Mucosa of gallbladder (tissue), 1 donor: ENCODE measurements at places on chromosomes 7 and 10.

DNA sequence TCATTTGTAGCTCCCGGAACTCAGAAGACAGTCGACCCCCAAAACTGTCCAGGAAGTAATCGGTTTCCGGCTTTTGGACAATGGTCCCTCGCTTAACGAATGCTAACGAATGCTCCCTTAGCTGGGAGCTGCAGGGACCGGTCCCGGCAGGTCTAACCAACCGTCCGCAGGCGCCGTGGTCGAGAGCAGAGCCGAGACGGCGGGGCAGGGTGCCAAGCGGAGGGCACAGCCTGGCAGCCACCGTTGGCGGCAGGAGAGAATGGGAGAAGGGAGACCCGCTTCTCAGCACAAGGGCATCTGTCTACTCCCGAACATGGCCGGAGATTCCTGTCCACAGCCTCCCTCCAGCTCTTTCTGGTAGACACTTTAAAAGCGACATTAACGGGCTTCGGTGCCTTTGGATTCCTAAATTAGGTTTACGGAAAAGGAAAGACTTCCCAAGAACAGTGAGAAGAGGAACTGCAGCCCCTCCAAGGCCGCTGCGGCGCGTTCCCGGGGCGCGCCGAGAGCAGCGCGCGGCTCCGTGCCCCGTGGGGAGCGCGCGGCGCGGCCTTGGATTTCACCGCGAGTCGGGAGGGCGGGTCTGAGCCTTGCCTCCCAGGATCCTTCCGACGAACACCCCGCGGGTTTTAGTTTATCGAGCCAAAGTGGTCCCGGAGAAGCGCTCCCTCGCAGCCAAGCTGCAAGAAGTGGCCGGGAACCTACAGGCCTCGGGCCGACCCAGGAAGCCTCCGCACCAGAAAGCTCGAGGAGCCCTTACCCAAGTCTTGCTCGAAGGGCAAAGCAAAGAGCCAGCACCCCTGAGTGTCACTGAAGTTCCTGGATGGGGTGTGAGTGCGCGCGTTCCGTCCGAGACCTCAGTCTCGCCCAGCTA is 3.6 kb upstream of the TBX20 start:
- DNase-seq: no peak

DNA sequence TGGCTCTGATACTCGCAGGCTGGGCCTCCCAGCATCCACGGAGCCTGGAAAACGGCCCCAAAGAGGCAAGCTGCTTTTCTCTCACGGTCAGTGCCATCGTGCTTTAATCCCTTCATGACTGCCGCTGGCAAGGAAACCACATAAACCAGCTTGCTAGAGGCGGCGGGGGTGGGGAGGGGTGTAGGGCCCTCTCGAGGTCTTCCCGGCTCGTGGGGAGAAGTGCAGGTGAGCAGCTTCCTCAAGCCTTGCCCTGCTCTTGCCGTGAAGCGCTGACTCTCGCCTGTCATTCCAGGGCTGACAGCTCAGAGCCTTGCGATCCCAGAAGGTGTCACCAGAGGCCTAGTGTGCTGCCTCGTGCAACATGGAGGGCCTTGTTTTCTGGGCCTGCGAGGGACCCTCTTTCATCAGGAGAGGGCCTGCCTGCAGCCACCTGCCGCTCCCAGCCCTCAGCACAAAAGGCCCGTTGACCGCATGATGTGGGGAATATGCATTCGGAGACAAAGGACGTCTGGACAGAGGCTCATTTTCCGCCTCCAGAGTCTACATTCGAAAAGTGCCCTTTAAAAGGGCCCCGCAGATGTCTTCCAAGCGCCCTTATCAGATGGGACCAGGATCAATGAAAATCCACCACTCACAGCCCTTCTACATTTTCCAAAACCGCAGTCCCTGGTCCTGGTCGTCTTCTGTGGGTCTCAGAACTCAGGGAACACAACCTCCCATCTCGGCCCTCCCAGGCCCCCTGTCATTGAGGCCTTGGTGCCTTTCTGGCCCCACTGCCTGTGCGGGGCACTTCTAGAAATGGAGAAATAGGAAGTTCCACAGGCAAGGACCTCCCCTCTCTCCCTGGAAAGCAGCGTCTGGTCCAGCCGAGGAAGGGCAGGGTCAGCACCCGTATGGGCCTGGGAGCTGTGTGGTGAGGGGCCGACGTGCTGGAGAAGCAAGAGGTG is 58.7 kb downstream of the ZRANB1 start:
- no peak for DNase-seq

GRCh38 chr10:99874341-99875085 is 92.1 kb downstream of the ABCC2 start:
- no peak for DNase-seq

DNA sequence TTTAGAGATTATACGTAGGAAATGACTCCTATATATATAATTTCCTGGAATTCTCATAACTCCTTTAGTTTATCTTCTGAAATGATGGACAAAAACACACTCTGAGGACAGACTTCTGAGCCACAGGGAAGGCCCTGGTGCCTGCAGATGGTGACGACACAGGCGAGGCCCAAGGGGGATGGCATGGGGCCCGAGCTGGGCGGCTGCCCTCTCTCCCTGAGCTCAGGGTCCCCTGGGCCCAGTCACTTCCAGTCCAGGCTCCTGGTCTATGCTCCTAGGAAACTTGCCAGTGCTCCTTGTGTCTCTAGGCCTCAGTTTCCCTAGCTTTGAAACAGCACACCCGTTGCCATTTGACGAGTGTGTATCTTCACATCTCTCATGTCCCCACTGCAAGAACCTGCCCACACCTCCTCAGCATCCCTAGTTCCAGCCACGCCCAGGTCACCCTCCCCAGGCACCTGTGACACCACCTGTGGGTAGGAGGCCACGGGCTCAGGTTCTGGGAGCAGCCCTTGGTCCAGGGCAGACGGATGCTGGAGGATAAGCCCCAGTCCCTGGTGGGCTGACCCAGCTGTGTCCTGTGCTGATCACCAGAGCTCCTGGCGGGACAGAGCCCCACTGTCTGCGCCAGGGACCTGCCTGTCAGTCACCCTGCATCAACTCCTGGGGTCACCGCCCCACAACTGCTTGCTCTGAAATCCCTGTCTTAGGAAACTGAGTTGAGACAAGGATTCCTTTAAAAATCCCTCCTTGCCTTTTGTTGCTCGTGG is 23.4 kb upstream of the SHH start:
- DNase-seq: no peak

DNA sequence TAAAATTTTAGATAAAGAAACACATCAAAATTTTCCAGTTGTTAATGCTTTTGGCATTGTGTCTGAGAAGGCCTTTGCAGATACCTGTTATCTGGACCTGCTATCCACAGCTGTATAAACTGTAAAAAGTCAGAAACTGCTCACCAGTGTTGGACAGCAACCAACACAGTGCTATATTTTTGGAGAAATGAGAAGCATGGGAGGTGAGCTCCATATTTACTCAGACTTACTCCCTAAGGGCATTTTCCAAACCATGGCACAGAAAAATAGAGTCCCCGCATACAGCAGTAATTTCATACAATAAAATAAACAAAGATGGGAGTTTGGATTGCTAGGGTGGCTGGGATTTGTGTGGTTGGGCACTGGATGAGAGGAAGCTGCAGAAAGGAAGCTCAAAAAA is 136.3 kb upstream of the GLI3 start:
- no peak for DNase-seq

DNA sequence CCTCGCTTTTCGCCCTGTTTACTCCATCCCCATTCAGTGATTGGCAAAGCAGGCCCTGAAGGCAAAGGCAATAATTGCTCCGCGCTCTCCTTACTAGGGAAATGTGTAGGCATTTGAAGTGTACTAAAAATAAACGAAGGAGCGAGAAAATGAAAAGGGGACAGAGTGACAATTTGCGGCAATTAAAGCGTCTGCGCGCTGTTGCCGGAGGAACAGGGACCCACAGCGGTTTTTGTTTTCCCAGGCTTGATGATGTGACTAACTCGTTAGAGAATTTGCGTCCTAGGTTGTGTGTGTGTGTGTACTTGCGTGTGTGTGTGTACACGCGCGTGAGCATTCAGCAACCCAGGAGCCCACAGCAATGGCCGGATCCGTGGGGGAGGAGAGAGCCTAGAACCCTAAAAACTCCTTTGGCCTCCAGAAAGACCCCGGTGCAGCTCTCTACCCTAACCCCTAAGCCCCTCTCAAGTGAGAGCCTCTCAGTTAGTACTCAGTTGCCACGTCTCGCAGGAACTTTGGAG is 7.8 kb upstream of the DLX6 start:
- DNase-seq: no peak
